Amygdala (tissue), 56 donors: ENCODE measurements at places on chromosomes 16 and 17.

DNA sequence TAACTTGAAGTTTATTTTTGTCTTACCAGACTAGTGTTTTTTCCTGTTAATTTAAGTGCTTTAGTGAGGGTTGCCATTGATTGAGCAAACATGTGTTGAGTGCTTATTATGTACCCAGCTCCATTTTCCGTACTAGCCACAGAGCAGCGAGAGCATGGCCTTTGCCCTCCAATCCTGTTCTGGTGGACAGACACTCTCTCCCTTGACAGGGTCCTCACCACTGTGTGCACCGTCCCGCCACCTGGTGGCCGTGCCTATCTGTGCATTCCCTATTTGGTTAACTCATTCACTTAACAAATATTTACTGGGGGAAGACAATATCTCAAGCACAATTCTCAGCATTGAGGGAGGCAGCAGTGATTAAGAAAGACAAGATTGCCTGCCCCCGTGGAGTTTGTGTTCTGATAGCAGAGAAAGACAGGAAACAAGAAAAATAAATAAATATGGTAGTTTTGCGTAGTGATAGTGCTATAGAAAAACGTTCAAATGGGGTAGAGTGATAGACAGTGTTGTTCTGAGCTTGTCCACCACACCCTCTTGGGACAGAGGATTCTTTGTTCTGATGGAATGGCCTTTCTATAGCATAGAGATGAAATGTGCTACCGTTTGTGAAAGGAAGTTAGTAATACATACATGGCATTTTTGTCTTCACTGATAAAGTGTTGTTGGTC is 13.0 kb downstream of the CDH13 start:
- DNase-seq: no peak

- no peak for DNase-seq
Observed at GRCh38 chr16:8642146-8642545, 20.6 kb downstream of the METTL22 start.

GRCh38 chr17:79667746-79668145 is 56.9 kb upstream of the RBFOX3 start:
- no peak for DNase-seq

DNA sequence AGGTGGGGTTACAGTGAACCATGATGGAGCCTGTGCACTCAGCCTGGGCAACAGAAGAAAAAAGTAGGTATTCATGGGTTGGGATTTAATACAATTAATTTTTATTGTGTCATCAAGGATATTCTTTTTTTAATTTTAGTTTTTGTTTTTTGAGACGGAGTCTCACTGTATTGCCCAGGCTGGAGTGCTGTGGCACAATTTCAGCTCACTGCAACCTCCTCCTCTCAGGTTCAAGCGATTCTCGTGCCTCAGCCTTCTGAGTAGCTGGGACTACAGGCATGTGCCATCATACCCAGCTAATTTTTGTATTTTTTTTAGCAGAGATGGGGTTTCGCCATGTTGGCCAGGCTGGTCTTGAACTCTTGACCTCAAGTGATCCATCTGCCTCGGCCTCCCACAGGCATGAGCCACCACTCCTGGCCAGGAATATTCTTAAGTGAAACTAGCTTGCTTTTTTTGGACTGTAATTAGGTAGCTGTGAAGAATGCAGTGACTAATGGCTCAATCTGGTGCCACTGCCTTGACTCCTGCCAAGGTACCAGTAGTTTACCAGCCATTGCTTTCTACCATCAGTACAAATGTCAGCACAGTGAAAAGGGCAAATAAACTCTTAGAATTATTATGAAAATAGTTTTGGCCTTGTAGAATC is 4.8 kb downstream of the PPM1D start:
- DNase-seq: no peak

DNA sequence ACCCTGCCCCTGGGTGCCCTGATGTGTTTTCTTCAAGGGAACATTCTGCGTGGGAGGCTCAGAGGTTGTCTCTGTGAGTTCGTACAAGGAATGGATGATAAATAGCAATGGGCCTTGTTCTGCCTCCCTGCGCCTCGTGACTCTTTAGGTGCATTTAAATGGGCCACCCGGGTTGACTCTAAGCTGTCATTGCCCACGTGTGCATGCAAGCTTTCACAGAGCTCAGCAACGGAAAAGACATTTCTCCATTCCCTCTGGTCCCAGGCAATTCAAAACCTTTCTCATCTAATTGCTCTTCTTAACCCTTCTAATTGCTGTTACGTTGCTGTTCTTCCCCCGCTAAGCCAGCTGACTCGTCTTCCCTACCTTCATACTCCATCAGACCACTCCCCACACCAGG is 71.5 kb upstream of the SDK2 start:
- DNase-seq: no peak

DNA sequence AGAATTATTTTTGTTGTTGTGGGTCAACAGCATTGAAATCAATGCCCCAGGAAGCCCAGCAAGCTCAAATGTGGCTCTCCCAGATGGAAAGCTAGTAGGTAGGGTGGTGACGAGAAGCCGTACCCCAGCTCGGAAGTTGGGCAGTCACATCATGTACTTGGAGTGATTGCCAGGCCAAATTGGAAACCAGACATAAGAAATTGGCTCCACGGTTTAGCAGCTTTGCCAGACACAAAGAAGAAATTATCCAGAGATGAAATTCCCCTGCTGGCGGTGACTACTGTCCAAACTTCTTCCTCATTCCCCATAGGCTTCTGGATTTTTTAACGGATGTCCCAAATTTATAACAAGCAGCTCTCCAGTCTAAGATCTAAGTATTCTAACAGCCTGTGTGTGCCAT is 95.9 kb downstream of the OR1D5 start:
- DNase-seq: no peak

- DNase-seq: no peak
Observed at GRCh38 chr16:72455743-72456659, 284.0 kb upstream of the PMFBP1 start.

DNA sequence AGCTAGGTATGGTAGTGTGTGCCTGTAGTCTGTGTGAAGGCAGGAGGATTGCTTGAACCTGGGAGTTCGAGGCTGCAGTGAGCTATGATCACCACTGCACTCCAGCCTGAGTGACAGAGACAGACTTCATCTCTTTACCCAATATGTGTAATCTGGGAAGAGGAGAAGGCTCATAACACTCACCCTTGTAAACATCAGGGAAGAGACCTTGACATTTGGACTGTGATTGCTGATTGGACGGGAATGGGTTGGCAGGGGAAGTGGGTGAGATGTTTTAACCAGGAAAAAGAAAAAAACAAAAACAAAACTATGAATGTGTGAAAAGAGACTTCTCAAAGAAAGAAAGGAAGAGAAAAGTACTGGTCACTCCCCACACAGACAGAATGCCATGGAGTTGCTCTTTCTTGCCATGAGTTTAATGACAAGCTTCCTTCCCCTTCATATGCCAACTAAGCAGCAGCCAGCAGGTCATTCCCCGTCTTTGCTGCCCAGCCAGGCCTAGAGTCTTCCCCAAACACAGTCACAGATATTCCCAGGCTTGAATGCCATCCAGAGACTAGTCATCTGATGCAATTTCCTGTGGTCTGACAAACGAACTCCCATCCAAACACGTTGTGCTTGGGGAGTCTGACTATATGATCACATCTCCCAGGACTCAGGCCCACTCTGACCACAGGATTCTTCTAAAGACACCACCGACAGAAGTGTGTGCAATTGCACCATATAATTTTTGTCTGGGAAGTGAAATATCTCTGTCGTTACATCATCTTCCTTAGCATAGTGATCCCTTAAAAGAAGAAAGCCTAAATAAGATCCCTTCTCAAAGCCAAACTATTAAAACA is 3.6 kb upstream of the XAF1 start:
- no peak for DNase-seq

DNA sequence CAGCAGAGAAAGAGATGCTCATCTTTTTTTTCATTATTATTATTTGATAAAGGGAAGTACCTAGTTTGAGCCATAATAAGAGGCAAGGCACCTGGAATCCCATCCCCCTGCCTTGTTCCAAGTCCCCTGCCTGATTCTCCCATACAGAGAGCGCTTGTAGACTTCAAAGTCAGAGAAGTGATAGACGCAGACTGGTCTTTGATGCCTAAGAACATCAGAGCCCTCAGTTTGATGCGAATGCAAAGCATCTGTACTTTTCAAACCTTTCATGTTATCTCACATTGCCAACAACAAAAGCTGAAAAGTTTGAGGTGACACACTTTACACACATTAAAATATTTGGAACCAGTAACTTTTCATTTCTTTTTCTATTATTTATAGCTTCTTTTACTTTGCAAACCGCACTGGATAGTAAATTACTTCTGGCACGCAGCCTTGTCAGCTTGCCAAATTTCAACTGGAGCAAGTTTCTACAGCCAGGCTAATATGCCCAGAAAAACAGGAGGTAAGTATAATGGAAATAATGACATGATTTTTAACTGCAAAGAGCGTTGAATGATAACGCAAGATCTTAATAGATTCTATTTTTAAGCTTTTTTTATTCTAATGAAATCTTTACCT is 5.9 kb upstream of the UTP6 start:
- no peak for DNase-seq

DNA sequence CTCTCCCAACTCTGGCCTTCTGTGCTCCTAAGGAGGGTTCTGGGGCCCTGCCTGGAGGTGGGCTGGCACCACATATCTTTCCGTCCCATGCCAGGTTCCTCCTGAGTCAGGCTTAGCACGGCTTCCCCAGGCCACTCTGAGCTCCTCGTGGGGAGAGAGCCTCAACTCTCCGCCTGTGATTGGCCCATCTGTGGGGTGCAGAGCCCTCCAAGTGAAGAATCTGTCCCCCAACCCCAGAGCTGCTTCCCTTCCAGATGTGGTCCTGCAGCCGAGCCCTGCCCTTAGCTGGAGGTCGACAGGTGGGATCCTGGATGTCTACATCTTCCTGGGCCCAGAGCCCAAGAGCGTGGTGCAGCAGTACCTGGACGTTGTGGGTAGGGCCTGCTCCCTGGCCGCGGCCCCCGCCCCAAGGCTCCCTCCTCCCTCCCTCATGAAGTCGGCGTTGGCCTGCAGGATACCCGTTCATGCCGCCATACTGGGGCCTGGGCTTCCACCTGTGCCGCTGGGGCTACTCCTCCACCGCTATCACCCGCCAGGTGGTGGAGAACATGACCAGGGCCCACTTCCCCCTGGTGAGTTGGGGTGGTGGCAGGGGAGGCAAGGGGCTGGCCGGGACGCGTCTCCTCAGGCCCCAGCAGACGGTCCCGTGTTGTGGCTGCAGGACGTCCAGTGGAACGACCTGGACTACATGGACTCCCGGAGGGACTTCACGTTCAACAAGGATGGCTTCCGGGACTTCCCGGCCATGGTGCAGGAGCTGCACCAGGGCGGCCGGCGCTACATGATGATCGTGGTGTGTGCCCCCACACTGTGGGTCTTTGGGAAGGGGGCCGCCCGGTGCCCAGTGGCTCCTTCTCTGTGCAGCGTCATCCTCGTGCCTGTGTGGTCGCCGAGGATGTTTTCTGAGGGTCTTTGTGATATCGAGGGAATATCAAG is 6.9 kb downstream of the GAA start:
- no peak for DNase-seq

GRCh38 chr17:75367312-75367711 is 38.2 kb downstream of the GRB2 start:
- no peak for DNase-seq

- DNase-seq: no peak
Observed at GRCh38 chr16:88764913-88765349, 20.1 kb downstream of the PIEZO1 start.

DNA sequence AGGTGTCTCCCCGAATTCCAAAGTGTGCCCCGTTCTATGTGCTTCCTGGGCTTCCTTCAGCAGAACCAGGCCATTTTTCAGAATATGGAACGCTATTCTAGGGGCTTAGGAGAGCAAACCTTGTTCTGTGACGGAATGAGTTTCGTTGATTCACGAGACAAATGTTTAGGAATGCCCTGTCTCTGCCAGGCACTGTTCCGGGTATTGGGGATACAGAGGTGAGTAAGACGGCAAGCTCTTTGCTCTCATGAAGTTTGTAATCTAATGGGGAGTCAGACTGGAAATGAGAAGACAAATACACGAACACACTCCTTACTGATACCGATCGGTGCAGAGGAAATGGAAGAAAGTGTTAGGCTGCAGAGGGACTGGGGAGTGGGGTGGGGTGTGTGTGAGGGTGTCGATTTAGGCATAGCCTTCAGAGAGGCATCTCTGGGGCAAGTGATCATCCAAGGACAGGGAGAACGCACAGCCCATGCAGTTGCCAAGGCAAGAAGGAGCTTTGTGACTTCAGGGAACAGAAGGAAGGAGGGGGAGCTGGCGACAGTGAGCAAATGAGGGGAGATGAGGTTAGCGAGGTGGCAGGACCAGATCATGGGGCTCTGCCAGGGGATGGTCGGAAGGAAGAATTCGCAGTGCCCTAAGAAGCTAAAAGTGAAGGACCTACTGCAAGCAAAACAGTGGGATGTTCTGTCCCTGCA is 189.6 kb downstream of the MSI2 start:
- DNase-seq: no peak

DNA sequence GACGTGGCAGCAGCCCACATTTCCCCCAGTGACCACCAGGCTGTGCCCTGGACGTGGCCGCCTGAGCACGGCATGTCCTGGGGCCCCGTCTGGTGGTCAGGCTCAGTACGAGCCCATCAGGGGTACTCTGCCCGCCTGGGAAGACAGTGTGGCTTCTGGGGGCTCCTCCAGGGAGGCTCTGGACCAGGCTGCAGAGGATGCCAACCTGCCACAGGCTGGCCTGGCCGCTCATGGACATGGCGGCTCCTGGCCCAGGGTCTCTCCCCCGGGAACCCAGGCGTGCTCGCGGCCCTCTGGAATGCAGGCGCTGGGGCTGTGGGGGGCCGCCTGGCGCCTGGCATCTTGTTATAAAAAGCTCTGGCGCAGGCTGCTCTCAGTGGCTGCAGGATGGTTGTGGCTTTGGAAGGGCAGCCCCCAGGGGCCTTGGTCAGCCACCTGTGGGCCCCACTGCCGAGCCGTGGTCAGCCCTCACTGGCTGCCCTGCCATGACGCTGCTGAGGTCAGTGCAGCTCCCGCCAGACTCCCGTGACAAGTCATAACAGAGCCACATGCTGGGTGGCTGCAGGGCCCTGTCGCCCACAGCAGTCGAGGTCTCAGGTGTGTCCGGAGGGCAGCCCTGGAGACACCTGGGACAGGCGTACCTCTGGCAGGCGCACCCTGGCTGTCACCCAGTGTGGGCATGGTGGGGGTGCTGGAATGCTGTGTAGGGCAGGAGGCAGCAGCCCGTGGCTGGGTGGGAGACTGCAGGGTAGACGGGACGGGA is 15.0 kb downstream of the CENPX start:
- DNase-seq: no peak

DNA sequence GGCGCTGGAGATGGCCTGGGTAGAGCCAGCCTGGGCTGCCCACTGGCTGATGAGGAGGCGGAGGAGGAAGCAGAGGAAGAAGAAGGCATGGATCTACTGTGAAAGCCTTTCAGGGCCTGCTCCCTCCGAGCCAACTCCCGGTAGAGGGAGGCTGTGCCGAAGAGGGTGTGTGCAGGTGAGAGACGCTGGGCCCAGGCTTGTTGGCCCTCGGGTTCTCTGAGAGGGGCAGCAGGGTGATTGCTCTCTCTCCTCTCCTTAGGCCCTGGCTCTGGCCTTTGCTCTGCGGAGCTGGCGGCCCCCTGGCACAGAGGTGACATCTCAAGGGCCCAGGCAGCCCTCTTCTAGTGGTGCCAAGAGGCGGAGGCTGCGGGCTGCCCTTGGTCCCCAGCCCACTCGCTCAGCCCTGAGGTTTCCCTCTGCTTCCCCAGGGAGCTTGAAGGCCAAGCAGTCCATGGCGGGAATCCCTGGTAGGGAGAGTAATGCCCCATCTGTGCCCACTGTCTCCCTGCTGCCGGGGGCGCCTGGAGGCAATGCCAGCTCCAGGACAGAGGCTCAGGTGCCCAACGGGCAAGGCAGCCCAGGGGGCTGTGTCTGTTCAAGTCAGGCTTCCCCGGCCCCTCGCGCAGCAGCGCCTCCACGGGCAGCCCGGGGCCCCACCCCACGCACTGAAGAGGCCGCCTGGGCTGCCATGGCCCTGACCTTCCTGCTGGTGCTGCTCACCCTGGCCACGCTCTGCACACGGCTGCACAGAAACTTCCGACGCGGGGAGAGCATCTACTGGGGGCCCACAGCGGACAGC is 3.6 kb downstream of the TP53I13 start:
- no peak for DNase-seq
